HepG2 (cell line): ENCODE measurements at places on chromosomes 1 and 21.

DNA sequence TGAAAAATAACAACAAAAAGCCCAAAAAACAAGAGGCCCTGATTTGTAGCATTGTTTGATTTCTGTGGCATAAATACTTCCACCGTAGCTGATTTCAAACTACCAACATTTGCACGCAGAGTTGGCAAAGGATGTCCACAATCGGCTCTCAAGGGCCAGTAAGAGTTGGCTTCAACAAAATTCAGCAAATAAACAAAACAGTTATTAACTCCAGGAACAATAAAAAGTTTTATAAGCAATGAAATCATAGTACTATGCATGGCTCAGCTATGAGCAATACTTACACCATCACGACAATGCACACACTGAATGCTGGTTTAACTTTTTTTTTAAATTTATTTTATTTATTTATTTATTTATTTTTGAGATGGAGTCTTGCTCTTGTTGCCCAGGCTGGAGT lies 8.7 kb upstream of the COX20 start:
- no peak for DNase-seq

GRCh38 chr1:93471284-93471683 lies 23.4 kb downstream of the FNBP1L start:
- no peak for DNase-seq

- DNase-seq, result no peak
Observed at GRCh38 chr1:182181167-182181572, 119.7 kb upstream of the ZNF648 start.

- DNase-seq, result no peak
Observed at GRCh38 chr1:19909392-19909791, 14.0 kb downstream of the PLA2G2E start.

DNA sequence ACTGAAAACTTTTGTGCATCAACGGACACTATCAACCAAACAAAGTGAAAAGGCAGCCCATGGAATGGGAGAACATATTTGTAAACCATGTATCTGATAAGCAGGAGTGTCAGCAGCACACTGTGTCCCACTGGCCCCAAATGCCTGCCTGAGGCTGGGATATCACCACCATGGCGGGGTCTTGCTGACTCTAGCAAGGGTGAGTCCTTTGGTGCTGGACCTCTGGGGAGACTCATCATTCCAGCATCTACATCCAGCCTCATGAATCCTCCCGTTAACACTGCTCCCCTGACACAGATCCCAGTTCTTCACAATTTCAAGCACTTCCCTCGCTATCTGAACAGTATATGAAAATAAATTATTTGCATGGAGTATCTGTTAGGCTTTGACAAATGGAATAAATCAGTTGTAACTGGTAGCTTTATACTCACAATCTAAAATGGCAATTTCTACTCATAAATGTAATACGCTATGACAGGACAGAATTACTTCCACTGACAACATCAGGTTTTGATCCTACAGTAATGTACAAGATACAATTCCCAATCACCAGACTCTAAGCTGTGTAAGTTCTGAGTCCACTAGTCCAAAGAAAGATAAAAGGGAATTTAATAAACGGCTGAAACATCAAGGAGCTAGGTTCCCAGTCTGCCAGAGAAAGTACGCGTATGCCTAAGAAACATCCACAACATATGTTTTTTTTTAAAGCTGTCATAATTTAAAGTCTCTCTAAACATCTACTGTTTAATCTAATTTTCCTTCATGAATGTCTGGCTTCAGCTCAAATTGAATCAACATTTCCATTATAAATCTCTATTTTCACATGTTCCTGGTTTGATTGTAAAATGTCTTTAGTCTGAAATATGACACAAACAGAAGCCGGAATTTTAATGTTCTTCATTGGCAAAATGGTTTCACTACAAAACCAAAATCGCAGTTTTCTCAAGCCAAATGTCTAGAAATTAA lies 95.1 kb downstream of the SIPA1L2 start:
- DNase-seq, result no peak

DNA sequence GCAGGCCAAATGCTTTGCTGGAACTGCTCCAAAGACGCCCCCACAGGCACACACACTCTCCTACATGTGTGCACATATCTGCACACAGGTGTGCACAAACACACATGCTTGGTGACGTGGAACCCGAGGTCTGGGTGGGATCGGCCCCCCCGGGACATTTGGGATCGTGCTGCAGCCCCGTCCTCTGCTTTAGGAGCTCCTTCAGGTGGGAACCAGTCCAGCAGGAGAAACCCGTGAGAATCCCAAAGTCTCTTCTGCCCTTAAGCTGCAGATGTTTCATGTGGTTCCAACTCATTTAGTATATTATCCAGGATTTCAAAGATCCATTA lies 38.6 kb downstream of the UBE2G2 start:
- no peak for DNase-seq

DNA sequence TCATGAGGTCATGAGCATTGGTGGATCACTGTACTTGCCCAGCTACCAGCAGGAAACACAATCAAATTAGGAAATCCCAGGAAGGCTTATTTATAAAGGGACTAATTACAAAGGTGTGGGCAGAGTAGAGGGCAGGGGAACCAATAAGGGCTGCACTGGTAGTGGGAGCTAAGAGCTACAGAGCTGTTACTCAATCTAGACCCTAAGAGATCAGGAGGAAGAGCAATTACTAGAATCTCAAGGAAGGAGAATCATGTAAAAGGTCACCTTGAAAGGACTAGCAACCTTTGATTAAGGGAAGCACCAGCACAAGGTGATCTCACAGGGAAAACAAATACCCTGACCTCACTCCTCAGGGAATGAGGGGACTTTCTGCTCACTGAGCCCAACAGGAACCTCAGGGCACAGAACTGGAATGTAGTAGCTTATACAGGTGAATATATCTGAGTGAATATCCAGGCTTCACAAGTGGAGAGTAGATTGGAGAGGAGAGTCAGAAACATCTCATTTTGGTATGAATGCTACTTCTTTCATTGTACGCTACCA lies 66.8 kb downstream of the SAMSN1 start:
- no peak for DNase-seq

DNA sequence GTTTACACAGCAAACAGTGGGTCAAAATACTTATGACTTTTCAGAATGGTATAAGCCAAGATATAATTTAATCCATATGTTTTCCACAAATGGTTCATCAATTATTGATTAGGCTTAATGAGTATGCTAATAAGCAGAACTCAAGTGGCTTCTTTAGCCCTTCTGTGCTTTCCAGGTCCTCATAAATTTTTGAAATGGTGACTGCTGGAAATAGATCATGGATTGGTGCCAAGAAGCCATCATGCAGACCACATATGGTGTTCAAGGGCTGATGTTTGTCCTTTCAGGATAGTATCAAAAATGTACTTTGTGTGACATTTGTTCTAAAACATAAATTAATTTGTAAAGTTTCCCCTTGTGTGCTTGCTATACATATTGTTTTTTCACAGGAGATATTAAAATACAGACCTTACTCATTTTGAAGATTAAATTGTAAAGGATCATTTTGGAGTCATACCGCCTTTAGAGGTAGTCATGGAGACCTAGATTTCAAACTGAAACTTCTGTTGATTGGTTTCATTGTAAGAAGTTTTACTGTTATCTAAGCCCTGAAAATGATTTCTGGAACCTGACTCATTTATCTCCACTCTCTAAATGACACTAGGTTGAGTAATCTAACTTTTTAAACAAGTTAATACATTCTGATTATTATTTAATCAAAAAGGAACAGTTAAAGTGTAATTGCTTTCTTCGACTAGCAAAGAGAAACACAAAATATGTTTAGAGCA lies 507.9 kb downstream of the PLA2G4A start:
- DNase-seq, result no peak

- DNase-seq, result no peak
Observed at GRCh38 chr1:177328251-177328650, 157.5 kb downstream of the BRINP2 start.

GRCh38 chr1:8687039-8687438 lies 130.4 kb downstream of the RERE start:
- no peak for DNase-seq

DNA sequence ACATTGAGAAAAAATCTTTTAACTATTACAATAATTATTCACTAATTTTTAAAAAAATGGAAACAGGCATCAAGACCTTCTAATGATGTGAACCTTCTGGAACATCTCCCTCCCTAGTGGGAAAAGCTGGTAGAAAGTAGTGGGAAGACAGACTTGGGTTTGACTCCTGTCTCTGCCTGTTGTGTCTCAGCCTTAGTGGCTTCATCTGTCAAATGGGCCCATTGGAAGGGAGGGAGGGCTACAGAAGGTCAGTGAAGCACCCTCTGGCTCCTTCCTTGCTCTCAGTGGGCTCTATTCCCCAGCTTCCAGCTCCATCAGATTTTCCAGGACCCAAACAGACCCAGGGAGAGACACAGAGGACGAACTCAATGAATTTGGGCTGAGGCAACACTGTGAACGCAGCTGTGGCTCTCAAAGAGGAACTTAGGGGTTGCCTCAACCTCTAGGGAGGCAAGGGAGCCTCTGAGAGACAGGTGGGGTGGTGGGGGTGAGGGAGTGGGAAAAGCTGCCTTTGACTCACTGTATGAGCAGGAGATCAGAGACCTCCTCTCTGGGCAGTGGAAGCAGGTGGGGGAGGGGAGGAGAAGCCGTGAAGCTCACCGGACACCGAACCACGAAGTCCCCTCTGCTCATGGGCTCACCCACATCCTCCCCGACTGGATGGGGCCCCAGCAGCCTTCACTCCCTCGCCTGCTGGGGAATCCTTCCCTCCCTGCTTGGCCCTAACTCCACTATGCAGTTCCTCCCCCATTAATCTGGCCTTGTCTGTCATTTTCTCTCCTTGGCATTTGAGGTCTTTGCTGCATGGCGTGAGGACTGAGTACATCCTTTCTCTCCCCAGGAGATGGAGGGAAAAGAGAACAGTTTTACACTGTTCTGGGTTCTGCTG lies 4.5 kb downstream of the CNR2 start:
- no peak for DNase-seq

DNA sequence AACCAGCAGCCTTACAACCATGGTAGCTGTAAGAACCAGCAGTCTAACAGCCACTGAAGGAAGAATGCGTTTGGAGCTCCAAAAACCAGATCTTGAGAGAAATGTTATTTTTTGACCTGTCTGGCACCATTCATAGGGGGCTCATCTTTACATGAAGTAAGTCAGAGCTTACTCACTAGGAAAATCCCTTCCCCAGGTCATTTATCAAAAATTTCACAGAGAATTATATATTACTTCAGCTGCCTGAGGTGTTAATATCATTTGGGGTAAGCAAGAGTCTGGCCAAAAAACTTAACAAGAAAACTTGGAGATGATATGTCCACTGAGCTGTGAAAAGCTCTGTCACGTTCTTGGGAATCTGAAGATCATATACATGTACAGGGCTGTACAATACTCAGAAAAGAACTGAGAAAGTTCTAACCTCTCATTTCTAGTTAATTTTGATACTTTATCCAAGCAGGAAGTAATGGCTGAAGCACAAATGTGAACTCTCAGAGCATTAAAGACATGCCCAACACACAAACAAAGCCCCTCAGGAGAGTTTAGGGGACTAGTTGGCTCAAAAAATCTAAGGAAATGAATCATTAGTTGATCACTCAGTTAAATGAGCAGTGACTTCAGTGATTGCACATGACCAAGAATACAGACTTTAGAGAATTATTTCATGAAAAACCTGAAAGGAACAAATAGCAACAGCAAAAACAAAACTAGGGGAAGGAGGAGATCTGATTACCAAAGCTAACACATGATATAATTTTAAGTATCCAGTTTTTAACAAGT lies 681.1 kb downstream of the LTN1 start:
- DNase-seq, result no peak

DNA sequence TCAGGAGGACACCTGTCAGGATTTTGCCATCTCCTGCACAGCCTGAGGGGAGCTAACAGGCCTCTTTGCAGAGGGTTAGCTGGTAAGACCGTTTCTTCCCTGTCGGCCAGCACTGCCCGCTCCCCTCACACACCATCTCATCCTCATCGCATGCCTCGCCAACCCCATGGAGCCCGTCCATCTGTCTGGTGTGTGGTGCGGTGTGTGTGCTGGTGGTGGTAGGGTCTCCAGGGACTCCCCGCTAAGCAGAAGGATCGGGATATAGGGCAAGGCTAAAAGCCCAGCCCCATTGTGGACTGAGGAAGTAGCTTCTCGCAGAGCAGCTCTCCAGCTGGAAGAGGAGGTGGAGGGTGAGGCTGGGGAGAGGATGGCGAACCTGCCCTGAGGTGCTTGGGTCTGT lies 6.8 kb upstream of the SFN start:
- no peak for DNase-seq

GRCh38 chr21:44539046-44539445 lies 949 bp downstream of the KRTAP10-1 start:
- no peak for DNase-seq

GRCh38 chr21:44900559-44901251 lies 20.0 kb downstream of the ITGB2 start:
- DNase-seq, result no peak

GRCh38 chr1:160095382-160096105 lies 2.9 kb downstream of the IGSF8 start:
- DNase-seq, result no peak

DNA sequence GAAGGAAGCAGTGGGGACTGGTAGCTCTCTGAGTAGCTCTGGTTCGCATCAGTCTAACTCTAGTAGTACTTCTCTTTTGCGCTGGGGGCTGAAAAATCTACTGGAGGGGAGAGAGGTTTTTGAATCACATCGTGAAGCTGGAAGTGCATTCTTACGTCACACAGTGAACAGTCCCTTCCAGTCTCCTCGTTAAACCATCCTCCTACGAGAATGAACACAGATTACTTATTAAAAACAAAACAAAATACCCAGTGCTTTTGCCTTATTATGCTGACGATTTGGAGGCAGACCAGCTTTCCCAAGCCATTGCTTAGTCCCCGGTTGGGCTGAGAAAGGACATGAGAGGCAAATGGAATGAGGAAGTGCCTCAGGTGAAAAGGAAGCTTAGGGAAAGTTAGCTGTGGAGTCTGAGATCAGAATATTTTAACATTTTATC lies 16.1 kb downstream of the HUNK start:
- no peak for DNase-seq
